ENCODE measurements at places on chromosomes 6 and 20. TPM values are rescaled to one million over a fixed set of nuclear protein-coding genes. Genes with fewer than 3 reads are reported as not detected.

Gene MYB
- total RNA-seq: 1.6 TPM

Gene PLAGL1
- 164 TPM for total RNA-seq

Gene FOXQ1
- total RNA-seq: 0.53 TPM

Gene KIF6
- 1.3 TPM for total RNA-seq

Gene ZNF831
- total RNA-seq: 0.02 TPM

Gene NKX2-4
- total RNA-seq: not detected

GRCh38 chr6:33607784-33608161, 13.3 kb upstream of the ITPR3 start:
- no peaks in the 10 kb centered on the region for H3K36me3 ChIP-seq
- no peak overlapping the region for H3K27ac ChIP-seq
- DNase-seq: no peak
- no peaks in the 10 kb centered on the region for H3K27me3 ChIP-seq
- H3K4me1 ChIP-seq: peaks cover 25% of the 10 kb centered on the region
- H3K4me3 ChIP-seq: no peak overlapping the region

- peaks cover 1% of the 10 kb centered on the region for H3K36me3 ChIP-seq
- H3K27ac ChIP-seq: no peak overlapping the region
- no peak for DNase-seq
- peaks cover under 1% of the 10 kb centered on the region for H3K4me1 ChIP-seq
Observed at GRCh38 chr6:142796571-142796970, 148.4 kb downstream of the HIVEP2 start.

GRCh38 chr20:5528261-5528660, 211.5 kb upstream of the PROKR2 start:
- H3K36me3 ChIP-seq: no peaks in the 10 kb centered on the region
- H3K4me3 ChIP-seq: no peak overlapping the region
- H3K27me3 ChIP-seq: peaks cover 5% of the 10 kb centered on the region
- no peak overlapping the region for H3K27ac ChIP-seq
- H3K4me1 ChIP-seq: peaks cover 9% of the 10 kb centered on the region
- DNase-seq: no peak

- H3K4me1 ChIP-seq: peaks cover 4% of the 10 kb centered on the region
- no peaks in the 10 kb centered on the region for H3K27me3 ChIP-seq
- no peak overlapping the region for H3K4me3 ChIP-seq
Observed at GRCh38 chr6:13630499-13630898, 15.4 kb downstream of the NOL7 start.

GRCh38 chr6:64301307-64302236, 666.0 kb downstream of the PHF3 start:
- no peak overlapping the region for H3K4me3 ChIP-seq
- no peaks in the 10 kb centered on the region for H3K4me1 ChIP-seq
- H3K36me3 ChIP-seq: peaks cover 5% of the 10 kb centered on the region
- H3K27me3 ChIP-seq: no peaks in the 10 kb centered on the region

DNA sequence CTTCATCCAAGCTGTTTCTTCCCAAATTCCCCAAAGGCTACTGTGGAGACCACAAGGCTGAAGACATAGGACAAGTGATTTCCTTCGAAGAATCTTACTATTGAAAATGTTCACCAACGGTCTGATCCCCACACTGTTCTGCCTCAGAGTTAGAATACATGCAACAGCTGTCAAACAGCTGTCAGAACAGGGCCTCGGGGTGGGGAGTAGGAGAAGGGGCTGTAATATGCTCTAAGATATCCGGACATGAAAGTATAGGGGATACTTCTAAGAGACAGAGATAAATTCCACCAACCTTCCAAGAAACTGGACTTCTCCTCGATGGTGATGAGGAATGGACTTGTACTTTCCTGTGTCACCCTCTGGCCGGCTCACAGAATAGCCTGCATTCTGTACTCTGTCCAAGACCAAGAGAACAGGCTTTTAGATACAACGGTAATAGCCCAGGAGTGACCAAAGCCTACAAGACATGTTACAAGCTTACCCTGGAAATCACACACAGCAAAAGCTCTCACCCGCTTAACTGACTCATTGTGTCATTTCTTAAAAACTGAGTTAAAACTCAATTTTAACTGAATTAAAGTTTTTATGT, 69.2 kb upstream of the PTGIS start:
- H3K4me1 ChIP-seq: no peaks in the 10 kb centered on the region
- no peak overlapping the region for H3K27ac ChIP-seq
- H3K4me3 ChIP-seq: no peak overlapping the region
- no peaks in the 10 kb centered on the region for H3K27me3 ChIP-seq
- DNase-seq: no peak
- H3K36me3 ChIP-seq: peaks cover 42% of the 10 kb centered on the region

GRCh38 chr6:91063362-91063761, 476.5 kb upstream of the MAP3K7 start:
- no peak overlapping the region for H3K4me3 ChIP-seq
- H3K36me3 ChIP-seq: peaks cover 4% of the 10 kb centered on the region
- H3K4me1 ChIP-seq: peaks cover 2% of the 10 kb centered on the region
- DNase-seq: no peak

DNA sequence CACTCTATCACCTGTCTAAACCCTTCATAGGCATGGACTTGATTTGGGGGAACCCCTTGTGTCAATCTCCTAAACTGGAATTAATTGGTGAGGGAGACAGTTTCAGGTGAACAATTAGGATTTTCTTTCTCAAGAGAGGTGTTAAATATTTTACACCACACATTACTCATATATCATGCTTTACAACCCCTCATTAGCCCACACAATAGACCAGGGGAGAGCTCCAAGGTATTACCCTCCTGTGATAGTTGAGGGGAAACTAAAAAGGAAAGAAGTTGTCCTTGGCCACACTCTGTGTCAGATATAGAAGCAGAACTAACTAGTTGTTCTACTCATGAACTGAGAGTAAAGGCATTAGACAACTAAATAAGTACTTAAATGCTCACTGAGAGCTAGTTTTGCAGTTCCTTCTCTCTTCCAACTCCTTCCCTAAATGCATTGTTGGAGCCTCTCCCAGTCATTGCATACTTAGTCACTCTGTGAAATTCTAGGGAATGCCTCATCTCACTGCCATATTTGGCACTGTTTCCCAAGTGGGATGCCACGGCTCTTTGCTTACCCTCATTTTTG, 183.7 kb upstream of the CEP162 start:
- peaks cover 54% of the 10 kb centered on the region for H3K27me3 ChIP-seq
- H3K4me3 ChIP-seq: no peak overlapping the region
- H3K27ac ChIP-seq: no peak overlapping the region
- no peak for DNase-seq

GRCh38 chr20:37242503-37242902, 19.1 kb downstream of the GHRH start:
- peaks cover 34% of the 10 kb centered on the region for H3K36me3 ChIP-seq
- H3K27me3 ChIP-seq: no peaks in the 10 kb centered on the region
- no peak overlapping the region for H3K4me3 ChIP-seq
- H3K27ac ChIP-seq: no peak overlapping the region

DNA sequence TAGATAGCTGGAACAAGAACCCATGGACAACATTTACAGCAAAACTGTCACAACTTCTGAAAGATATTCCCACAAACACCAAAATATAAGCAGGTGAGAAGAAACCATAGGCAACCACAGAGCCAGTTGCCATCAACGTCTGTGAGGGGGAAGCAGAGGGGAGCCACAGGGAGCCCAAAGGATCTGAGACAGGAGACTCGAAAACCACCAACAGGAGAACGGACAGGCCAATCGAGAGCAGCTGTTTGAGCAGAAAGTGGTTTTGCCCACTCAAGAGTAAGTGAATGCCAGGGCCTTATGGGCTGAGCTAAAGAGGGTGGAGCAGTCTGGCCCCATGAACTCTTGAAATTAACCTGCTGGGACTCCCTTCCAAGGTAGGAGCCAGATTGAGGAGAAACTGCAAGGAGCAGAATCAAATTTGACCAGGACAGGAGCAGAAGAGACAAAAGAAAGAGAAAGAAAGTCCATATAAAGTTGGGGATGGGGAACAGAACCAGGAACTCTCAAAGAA, 195.4 kb downstream of the ANKRD60 start:
- H3K36me3 ChIP-seq: no peaks in the 10 kb centered on the region
- no peak for DNase-seq
- no peak overlapping the region for H3K4me3 ChIP-seq
- peaks cover 64% of the 10 kb centered on the region for H3K27me3 ChIP-seq
- H3K4me1 ChIP-seq: no peaks in the 10 kb centered on the region

DNA sequence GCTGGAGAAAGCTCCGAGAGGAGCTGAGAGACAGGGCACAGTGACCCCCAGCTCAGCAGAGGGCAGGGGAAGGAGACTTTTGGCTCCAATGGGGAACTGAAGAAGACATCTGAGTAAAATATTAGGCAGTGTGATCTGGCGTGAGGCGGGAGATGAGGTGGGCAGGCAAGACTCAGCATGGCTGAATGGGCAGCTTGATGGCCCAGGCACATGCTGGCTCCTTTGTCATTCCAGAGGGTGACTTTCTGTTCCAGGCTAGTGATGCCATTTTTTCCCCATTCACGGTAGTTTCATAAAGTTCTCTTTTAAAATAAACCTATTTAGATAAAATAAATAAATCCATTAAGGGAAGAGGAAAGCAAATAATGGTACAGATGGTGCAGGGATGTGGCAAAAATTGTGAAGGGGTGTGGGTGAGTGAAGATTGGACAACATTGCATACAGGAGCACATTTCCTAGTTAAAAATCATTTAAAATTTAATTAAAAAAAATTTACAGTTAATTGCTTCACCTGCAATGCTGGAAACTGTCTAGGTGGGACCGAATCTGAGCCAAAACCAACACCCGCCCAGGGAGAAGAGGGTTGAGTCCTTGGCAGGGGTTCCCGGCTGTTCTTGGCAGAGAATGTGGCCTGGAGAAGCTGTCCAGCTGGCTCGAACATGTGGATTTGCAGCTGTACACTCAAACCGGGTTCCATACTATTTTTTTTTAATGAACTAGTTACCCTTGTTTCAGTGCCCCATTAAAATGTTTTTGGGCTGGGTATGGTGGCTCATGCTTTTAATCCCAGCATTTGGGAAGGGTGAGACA, 41.7 kb upstream of the PRELID3B start:
- H3K4me3 ChIP-seq: no peak overlapping the region
- peaks cover 20% of the 10 kb centered on the region for H3K27me3 ChIP-seq
- H3K36me3 ChIP-seq: no peaks in the 10 kb centered on the region
- no peak for DNase-seq

- peaks cover 11% of the 10 kb centered on the region for H3K4me1 ChIP-seq
- no peak overlapping the region for H3K4me3 ChIP-seq
- H3K27ac ChIP-seq: peak overlapping the region; percentile 23
- no peak for DNase-seq
- no peaks in the 10 kb centered on the region for H3K27me3 ChIP-seq
- peaks cover 4% of the 10 kb centered on the region for H3K36me3 ChIP-seq
Observed at GRCh38 chr6:55568808-55569439, 10.1 kb downstream of the HMGCLL1 start.

DNA sequence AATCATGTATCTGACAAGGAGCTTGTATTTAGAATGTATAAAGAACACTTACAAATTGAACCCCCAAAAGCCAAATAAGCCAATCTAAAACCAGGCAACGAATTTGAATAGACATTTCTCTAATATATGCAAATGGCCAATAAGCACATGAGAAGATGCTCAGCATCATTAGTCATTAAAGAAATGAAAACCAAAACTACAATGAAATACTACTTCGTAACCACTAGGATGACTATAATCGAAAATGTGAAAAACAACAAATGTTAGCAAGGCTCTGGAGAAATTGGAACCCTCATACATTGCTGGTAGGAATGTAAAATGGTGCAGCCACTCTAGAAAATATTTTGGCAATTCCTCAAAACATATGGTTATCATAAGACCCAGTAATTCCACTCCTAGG, 105.8 kb upstream of the TOP1 start:
- no peaks in the 10 kb centered on the region for H3K36me3 ChIP-seq
- no peak for DNase-seq
- H3K4me3 ChIP-seq: no peak overlapping the region
- H3K27me3 ChIP-seq: peaks cover 28% of the 10 kb centered on the region
- no peak overlapping the region for H3K27ac ChIP-seq
- H3K4me1 ChIP-seq: no peaks in the 10 kb centered on the region

DNA sequence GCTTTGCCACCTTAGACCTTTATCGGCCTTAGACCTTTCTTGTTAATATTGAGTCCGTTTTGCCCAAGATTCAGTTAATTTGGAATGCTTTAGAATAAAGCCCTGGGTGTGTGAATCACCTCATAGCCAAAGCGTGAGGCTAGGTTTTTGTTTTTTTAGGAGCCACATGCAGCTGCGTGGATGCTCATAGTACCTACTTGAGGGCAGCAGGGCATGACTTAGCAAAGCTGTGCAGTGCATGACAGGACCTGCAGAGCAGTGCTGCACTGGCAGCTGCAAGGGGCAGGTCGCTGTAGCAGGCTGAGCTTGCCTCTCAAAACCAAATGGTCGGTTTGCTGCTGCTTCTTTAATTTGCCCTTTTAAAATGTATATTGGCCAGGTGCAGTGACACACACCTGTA, 116.1 kb downstream of the JAG1 start:
- no peaks in the 10 kb centered on the region for H3K27me3 ChIP-seq
- peaks cover 5% of the 10 kb centered on the region for H3K36me3 ChIP-seq
- H3K4me1 ChIP-seq: peaks cover 49% of the 10 kb centered on the region
- H3K4me3 ChIP-seq: no peak overlapping the region

DNA sequence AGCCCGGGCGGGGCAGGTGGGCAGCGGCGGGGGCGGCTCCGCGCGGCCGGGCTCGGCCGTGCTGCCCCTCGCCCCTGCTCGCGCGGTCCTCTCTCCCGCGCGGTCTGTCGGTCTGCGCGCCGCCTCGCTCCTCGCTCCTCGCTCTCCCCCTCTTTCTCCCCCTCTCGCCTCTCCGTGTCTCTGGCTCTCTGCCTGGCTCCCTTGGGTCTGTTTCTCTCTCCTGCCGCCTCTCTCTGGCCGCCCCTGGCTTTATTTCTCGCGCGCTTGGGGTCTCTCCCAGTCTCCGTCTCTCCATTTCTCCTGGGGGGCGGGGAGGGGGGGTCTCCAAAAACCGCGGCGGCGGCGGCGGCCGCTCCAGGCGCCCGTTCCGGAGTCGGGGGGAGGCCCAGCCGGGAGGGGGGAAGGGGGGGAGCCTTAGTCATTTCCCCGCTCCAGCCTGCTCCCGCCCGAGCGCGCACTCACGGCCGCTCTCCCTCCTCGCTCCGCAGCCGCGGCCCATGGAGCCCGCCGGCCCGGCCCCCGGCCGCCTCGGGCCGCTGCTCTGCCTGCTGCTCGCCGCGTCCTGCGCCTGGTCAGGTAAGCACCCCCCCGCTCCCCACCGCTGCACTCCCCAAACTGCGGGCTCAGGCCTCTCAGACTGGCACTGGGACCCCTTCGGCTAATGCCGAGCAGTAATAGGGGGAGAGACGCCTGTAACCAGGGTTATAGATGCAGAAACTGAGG, at the start of gene SIRPA:
SIRPA (plus strand) TSS at position 457 of the 723 bp plus-strand sequence; CDS start at position 498, 41 bp downstream.
- no peak within 1 kb of the TSS for H3K27ac ChIP-seq
- peak within 1 kb of the TSS; percentile 76 for H3K4me3 ChIP-seq
- no peaks in the 10 kb centered on the region for H3K36me3 ChIP-seq
- peaks cover 23% of the 10 kb centered on the region for H3K4me1 ChIP-seq
- H3K27me3 ChIP-seq: peaks cover 41% of the 10 kb centered on the region
